Dermis blood vessel endothelial cell (primary cell): ENCODE measurements at places on chromosomes 7 and 10.
A peak's percentile ranks its signal among the peaks of the same experiment; 100 is the strongest.

DNA sequence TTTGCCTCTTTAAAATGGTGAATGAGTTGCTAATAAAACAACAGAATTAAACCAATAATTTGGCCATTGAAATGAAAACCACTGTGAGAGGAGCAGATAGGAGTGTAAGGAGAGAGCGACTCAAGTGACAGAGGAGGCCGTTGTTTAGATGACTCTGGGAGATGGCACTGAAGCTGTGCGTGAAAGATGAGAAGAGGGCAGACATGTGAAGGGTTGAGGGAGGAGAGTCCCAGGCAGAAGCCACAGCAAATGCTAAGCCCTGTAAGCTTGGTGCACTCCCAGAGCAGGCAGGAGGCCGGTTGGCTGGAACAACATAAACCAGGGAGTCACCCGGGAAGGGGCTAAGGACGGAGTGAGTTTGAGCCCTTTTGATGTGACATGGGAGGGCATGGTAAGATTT lies 814 bp upstream of the OPALIN start:
- DNase-seq = no peak

DNA sequence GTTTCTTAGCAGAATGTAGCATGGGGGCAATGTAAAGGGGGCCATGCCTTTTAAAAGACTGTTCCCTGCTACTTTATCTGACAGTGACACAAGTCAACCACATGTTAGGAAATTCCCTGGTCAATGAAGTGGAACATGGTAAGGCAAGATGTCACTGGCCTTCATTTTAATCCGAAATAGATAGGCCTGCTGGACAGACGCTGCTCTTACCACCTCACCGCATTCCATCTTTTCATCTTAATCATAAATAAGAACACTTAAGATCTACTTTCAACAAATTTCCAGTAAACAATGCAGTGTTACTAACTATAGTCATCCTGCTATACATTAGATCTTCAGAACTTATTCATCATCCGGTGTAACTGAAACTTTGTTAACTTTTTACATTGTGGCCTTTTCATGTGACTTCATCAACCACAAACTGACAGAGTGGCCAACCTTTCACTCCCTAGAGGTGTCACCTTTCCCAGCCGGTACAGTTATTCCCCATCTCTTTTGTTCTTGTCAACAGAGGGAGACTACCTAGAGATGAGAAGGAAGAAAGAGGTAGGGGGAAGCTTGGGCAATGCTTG lies 15.6 kb downstream of the ASB4 start:
- DNase-seq = no peak

DNA sequence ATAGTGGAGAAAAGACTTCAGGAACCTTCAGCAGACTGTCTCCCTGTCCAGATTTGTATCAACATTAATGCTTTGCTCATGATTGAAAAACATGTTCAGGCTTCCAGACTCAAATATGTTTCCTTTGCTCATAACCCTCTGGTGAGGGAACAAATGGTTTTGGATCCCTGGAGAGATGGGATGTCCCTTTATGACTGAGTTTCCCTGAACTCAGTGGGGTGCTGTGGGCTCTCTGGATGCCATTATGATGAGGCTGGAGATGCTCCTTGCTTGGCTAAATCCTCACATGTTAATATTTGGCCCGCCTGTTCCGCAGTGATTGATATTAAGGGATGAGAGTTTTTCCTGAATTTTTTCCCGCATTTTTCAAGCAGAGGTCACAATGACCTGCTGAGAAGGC lies 749.4 kb downstream of the SUGCT start:
- DNase-seq = no peak

- DNase-seq = no peak
Measured at GRCh38 chr7:135755351-135755753, 6.7 kb upstream of the FAM180A start.

DNA sequence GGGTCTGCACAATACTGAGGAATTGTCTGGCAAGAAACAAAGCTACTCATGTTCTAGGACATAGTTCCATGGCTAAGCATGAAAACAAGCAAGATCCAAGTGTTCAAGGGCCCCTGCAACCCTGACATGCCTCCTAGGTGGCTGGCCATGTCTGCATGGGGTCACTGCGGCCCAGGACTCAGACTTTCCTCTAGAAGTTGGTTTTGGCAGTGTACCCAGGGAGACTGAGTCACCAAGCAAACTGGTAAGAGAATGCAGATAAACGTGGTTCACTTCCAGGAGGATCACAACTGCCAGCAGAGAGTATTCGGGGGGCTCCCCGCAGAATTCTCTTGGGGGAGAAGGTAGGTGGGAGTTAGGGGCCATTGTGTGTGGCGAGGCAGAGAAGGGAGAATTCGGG lies 7.4 kb upstream of the PFKFB3 start:
- peak; percentile 65 for DNase-seq

DNA sequence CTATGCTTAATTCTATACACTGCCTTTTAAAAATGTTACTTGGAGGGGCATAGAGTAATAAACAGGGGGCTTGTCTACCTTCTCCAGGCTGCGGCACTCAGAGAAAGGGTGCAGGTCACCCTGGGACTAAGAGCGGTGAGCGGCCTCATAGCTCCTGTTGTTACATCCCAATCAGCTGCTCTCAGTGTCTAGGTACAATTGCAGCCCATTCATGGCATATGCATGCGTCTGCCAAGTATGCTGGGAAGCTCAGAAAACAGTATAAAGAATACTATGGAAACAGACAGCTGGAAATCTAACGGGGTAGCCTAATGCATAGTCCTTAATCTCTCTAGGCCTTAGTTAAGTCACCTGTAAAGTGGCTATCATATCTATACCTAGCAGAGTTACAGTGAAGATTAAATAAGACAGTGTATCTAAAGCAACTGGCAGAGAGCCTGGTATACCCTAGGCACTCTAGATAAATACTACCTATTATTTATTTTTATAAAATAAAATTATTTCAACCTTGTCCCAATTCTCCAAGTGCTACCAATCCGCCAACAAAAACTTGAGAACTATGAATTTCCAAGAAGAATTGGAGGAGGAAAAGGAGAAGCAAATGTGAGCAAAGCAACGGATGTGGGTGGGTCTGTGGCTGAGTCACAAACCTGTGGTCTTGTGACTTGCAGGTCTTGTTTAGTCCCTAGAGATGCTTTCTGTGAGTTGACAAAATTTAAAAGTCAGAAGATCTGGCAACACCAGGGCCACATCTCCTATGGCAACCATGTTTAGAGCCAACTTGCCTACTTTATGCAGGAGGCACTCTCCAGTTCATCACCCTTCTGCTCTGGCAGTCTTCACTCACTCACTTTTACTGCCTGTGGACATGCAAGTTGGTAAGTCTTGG lies 183.0 kb downstream of the RAPGEF5 start:
- DNase-seq = peak; percentile 36

DNA sequence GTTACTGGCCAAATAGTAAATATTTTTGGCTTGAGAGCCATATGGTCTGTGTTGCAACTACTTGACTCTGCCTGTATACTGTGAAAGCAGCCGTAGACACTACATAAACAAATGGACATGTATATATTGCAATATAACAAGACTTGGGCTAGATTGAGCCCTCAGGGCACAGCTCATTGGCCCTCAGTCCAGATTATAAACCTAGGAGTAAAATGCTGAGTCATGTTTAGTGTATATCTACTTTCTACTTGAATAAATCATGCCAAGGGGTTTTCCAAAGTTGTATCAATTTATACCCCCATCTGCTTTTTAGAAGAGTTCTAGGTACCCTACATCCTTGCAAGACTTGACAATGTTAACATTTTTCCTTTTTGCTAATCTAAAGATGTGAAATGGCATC lies 27.4 kb upstream of the POU6F2 start:
- DNase-seq = no peak

DNA sequence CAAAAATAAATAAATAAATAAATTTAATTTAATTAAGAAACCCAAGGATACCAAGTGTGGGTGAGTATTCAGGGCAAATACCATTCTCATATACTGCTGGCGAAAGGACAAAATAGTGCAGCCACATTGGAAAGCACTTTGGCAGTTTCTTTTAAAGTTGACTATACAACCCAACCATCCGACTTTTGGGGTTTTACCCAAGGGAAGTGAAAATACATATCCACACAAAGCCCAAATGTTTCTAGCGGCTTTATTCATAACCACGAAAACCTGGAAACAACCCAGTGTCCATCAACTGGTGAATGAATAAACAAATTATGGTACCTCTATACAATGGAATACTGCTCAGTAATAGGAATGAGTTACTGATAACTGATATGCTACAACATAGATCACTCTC lies 36.2 kb upstream of the OGDHL start:
- no peak for DNase-seq

- DNase-seq = no peak
Measured at GRCh38 chr10:17357781-17358180, 96.6 kb downstream of the ST8SIA6 start.

GRCh38 chr10:48748573-48748972 lies 63.9 kb downstream of the WDFY4 start:
- no peak for DNase-seq

- no peak for DNase-seq
Measured at GRCh38 chr10:32950591-32951108, 7.4 kb downstream of the ITGB1 start.

DNA sequence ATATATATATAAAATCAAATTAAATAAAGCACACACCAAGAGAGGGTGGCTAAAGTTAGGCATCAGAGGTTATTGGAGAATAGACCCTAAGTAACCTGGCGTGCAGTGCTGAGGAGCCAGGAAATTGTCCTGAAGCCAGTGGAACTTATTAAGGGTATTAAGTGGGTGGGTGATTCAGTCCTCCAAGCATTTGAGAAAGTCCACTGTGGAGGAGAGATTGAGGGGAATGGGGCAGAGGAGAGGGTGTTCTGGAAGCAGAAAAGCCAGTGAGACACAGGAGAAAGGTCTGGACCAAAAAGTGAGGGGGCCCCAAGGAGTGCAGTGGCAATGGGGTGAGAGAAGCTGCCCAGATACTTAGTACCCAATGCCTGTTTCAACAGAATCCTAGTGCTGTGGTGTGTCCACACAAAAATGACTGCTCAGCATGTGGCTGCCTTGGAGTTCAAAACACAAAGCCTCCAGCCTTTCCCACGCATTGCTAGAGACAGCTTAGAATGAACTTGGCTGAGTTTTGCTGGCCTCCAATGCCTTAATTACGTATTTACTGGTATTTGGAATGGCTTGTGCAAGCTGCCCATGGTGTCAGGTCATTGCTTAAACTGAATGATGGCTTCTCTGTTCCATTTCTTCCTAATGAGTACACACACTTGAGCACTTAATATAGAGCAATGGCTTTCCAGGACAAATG lies 44.9 kb upstream of the CHST15 start:
- no peak for DNase-seq

DNA sequence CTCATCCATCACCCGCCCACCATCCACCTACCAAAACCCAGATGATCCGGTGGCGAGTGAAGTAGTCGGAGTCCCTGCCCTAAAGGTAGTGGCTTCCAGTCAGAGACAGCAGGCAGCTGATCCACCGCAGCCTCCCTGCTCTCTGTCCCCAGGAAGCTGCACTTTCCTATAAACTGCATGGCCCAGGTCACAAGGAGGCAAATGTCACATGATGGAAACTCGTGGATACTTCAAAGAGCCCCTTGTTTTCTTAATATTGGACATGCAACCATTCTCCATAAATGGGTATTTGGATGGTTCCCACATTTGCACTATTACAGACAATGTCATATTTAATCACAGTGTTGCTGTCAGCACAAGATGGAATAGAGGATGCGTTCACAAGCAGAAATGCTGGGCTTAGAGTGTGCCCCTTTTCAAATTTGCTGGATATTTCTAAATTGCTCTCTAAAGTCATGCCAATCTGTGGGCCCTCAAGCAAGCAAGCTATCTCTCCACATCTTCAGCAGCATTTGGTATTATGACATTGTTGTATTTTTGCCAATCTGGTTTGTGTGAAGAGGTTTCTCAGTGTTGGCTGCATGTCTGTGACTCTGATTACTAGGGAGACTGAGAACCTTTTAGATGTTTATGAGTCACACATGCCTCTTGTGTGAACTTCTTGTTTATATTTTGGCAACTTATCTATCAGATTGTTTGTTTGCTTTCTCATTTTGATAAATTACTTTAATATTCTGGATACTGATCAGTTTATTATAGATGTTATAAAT lies 822.0 kb downstream of the TNS3 start:
- DNase-seq = peak; percentile 21

DNA sequence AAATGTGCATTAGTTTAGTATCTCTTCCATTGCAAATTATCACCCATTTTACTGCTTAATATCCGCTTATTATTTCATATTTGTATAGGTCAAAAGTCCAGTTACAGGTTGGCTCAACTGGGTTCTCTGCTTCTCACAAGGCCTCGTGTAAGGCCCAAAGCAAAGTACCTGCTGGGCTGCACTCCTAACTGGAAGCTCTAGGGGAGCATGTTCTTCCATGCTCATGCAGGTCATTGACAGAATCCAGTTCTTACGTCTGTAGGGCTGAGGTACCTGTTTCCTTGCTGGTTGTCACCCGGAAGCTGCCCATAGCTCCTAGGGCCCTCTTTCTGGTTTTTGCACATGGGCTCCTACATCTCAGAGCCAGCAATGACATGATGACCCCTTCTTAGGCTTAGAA lies 79.6 kb downstream of the RAPGEF5 start:
- no peak for DNase-seq

- DNase-seq = no peak
Measured at GRCh38 chr7:155437836-155438235, 20.1 kb upstream of the EN2 start.

DNA sequence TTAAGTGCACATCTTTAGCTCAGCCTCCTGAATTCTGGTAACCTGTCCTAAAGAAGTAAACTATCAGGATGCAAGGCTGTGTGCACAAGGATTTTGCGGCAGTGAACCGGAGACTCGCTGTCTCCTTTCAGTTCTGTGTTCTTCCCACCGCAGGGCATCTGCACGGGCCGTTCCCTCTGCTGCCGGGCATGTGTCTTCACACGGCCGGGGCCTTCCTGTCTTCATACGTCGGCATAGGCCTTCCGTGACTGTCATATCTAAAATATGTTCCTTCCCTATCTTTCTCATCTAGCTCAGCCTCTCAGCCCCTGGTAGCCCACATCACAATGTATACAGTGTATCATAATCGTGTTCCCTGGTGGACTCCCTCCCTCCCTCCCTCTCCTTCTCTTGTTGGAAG lies 16.4 kb downstream of the PALD1 start:
- peak; percentile 44 for DNase-seq

GRCh38 chr7:11650030-11650429 lies 182.0 kb downstream of the THSD7A start:
- DNase-seq = peak; percentile 60

DNA sequence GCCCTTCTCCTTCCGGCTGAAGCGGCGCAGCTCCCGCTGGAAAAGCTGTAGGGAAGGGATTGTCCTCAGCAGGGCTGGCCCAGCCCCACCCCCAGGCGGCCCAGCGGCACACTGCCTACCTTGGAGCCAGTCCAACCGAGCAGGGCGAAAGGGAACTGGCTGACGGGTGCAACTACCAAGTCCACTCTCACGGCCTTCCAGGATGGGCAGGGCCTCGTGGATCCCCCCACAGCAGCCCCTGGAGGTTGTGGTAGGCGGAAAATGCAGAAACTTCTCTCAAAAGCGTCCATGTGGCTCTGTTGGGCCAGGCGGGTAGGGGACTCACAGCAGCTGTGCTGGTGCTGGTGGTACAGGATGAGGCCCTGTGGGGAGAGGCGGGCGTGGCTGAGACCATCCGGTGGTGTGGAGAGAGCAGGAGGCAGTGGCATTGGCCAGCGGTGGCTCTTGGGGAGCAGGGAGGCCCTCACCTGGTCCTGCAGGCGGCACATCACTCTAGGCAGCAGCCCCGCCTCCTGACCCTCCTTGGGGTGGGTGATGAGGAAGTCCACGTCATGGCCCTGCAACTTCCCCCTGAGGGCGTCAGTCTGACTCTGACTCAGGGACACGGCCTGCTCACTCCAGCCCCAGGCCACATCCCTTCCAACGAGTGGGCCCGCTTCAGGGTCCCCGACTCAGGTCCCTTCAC lies 8.4 kb upstream of the PGAM2 start:
- peak; percentile 91 for DNase-seq

GRCh38 chr10:120022357-120022756 lies 129.8 kb downstream of the SEC23IP start:
- DNase-seq = no peak
